ENCODE measurements at places on chromosomes 3 and 15.
A peak's percentile ranks its signal among the peaks of the same experiment; 100 is the strongest.

DNA sequence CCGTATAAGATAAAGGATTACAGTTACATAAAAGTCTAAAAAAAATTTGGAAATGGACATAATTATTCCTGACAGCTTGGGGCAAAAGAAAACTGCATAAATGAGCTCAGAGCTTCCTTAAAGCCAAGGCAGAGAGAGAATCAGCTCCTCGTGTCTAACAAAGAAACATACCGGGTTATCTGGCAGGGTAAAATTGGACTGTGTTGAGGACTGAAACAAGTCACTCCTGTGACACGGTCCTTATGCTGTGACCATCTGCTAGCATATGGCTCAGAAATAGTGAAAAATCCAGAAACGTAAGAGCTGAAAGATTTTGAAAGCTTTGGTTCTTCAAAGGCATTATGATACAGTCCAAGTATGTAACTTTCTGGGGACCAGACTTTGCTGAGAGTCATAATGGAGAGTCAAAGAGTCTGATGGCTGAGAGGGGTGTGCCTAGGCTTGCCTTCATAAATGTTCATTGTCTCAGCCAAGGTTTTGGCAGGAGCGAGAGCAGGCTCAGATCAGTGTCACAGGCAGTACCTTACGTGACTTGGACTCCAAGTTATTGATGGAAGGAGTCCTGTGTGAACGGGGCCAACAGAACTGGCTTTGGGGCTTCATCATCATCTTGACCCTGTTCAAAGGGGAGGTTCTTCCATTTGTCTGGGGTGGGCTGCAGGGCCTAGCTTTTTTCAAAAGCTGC is 12.5 kb downstream of the MAP6D1 start:
- no peak for DNase-seq

DNA sequence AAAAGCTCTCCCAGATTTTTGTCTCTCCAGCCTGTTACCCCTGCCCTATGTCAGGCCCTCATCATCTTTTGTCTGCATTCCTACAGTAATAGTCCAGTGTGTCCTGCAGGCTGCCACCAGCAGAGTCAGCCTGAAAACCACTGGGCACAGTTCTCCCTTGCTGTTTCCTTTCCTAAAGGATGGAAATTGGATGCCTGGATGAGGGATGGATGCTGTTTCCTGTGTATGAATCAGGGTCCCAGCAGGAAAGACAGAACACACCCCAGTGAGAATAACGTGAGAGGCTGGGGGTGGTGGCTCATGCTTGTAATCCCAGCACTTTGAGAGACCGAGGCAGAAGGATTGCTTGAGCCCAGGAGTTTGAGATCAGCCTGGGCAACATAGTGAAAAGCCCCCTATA is 3.3 kb upstream of the SNX33 start:
- no peak for DNase-seq

GRCh38 chr15:80925597-80926059 is 64.0 kb downstream of the MESD start:
- no peak for DNase-seq

DNA sequence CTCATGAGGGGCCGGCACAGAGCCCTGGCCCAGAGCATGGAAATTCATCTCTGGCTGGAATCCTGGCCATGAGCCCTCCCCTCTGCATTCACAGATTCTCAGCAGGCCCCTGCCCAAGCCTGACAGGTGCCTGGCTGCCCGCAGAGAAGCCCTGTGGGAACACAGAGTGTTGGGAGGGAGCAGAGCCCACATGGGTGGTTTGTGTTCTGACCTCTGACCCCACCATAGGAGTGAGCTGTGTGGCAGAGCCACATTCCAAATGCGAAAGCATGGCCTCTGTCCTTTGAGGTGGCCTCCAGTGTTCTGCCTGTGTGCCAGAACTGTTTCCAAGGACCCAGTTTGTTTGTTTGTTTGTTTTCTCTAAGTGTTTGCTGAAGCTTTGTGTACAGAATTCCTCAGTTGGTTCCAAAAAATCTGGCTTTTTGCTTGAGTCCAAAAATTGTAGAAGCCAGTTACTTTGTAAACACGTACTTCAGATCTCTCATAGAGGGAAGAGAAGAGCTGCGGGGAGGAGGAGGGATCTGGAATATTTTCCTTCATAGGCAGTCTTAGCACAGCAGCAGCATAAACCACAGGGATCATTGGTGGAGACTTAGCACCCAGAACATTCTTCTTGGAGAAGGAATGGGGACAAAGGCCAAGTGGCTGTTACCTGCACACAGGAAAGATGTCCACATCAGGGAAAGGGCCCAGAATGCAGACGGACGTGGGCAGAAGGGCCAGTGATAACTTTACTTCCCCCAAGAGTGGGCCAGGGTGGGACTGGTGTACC is 36.0 kb downstream of the GRAMD2A start:
- peak; percentile 11 for DNase-seq
